ENCODE measurements at places on chromosomes 5 and 9. TPM values are rescaled to one million over a fixed set of nuclear protein-coding genes. Genes with fewer than 3 reads are reported as not detected.

DNA sequence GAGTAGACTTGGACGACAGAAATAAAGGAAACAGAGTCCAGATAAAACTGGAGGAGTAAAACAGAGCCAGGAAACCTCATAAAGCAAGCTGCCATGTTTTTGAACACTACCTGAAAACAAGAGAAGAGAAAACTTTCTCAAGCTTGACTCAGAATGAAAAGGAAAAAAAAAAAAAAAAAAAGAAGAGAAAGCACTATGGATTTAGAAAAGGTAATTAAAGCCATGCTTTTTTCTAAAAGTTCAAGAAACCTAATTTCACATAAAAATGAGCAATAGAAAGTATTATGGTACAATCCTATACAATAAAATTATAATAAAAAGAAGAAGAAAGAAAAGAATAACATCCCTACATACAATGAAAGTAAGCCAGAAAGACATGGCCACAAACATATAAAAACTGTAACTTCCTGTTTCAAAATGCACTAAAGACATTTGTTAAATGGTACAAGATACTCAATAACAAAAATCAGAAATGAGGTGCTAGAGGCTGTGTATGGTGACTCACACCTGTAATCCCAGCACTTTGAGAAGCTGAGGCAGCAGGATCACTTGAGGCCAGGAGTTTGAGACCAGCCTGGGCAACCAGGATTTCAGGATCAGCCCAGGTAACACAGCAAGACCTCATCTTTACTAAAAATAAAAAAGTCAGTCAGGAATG is 129.5 kb downstream of the SIL1 start:
- DNase-seq, result no peak

GRCh38 chr5:10654566-10654965 is 90.7 kb downstream of the ANKRD33B start:
- DNase-seq, result no peak

DNA sequence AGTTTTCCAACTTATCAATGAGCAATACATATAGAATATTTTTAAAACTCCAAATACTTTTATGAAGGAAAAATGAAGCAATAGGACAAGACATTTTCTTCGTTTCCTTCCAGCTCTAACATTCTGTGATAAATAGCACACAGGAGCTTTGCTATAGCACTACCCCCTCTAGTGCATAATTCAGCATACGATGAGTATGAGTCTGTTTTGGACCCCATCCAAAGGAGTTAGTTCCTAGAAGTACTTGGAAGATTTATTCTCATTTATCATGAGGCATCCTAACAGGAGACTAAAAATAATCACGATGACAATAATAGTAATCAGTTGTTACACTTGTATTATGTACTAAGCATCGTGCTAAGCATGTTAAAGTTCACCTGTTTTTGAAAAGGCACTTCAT is 1061.3 kb upstream of the DMAC1 start:
- no peak for DNase-seq

GRCh38 chr5:103465891-103466290 is 96.7 kb downstream of the NUDT12 start:
- DNase-seq, result no peak

DNA sequence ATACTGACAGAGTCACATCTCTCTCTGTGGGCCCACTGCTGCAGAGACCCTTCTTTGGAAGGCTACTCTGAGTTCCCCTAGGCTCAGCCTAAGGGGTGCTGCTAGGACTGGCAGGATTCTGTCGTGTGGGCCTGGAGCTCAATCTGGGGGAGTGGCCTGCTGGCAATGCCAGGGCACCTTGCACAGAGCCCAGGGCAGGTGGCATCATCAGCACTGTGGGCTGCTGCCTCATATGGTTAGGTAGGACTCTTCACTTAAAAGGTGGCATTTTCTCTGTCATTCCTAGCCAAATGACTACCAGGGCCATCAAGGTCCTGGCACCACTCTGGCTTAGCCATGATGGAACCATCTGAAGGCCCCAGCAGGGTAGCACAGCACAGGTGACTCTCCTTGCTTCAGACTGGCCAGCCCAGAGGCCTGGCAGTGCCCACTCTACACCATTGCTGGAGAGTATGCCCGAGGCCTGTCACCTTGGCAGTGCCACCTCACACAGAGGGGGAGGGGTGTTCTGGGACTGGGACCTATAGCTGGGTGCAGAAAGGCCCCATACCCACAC is 21.9 kb downstream of the PITX1 start:
- DNase-seq, result peak; percentile 43

GRCh38 chr9:92632641-92633040 is 37.3 kb downstream of the IPPK start:
- DNase-seq, result peak; percentile 47

GRCh38 chr9:136961279-136962065 is 9.4 kb downstream of the LCN12 start:
- DNase-seq, result no peak

DNA sequence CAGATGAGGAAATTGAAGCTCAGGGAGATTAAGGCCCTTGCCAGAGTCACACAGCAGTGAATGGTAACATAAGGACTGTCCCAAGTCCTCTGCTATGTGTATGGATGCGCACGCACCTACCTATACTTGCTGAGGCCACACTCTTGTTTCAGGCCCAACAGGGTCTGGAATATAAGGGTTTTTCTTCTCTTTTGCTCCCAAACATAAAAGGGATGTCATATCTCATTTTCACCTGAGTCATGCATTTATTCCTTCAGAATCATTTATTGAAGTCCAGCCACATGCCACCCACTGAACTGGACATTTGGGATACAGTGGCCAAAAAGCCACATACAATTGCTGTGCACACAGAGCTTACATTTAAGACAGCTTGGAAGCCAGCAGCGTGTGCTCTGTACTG is 92.0 kb downstream of the SH3TC2 start:
- DNase-seq, result no peak

GRCh38 chr5:79742549-79743136 is 53.0 kb downstream of the CMYA5 start:
- no peak for DNase-seq

GRCh38 chr9:129177791-129178567 is at the start of gene IER5L:
Gene IER5L, minus strand, starts transcription at chr9:129178261. Its CDS starts 209 bp downstream, at chr9:129178052.
- DNase-seq, result peak; percentile 99

DNA sequence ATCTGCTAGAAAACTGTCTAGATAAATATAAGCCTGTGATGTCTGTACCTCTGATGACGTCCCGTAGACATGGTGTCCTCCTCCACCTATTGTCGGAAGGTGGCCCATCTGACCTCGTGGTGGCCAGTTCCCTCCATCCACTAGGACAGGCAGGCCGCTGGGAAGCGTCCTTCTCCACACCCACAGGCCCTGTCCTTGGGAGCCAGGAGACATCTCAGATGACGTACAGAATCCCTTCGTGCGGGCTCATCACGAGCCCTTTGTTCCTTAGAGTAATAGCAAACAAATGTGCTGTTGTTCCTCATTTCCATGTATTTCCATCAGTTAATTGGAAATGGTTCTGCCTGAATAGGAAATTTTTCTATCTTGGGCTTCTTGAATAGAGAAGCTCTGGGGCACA is 38.3 kb upstream of the TENT4A start:
- no peak for DNase-seq

DNA sequence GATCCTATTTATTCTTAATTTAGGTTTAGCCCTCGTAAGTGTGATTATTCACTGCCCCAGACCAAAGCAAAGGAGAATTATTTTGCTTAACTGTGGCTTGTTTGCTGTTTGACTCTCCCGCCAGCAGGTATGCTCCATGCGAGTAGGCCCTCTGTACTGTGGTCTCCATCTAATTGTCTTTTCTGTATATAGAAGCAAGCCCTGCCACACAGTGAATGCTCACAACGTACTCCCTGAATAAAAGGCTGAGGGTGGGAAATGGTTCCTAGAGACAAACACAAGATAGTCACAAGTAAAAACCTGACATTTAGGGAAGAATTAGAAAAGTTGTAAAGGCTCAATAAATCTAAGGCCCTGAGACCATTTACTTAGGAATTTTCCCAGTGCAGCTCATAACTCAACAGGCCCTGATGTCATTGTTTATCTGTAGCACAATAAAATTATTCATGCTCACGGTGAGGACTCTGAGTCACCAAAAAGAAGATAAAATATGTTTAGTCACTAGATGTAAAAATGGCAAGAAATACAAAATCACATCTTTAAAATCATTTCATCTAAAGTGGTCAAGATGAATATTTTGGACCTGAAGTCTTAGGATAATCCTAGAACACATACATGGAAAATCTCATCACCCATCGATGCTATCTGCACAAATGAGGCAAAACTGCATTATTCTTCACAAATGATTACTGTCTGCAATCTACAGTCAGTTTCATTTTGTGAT is 473.2 kb downstream of the ENC1 start:
- DNase-seq, result no peak

- no peak for DNase-seq
Observed at GRCh38 chr9:134034215-134035040, 9.1 kb downstream of the BRD3OS start.

GRCh38 chr5:177306674-177307543 is 3.3 kb downstream of the PRELID1 start:
- peak; percentile 62 for DNase-seq

DNA sequence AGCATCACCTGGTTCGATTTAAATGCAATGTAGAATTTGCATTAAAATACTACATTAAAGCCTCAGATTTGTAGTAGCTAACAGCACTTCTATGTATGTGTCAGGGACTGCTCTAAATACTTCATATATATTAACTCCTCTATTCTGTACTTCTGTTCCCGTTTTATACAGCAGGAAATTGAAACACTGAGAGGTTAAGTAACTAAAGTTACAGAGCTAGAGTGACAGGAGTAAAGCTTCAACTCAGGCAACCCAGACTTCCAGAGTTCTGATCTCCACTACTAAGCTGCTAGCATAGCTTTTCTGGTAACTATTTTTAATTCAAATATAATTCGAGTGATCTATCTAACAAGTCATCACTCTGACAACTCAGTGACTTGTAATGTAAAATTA is 619 bp upstream of the APC start:
- DNase-seq, result no peak

- no peak for DNase-seq
Observed at GRCh38 chr9:84387821-84388220, 47.3 kb upstream of the SLC28A3 start.

- DNase-seq, result no peak
Observed at GRCh38 chr9:21561502-21561901, 79.4 kb upstream of the IFNE start.

GRCh38 chr5:60978968-60979367 is 34.0 kb downstream of the NDUFAF2 start:
- DNase-seq, result no peak

Gene NR2F1
- total RNA-seq, result 35.3 TPM

Gene GALNT12
- 2.7 TPM for total RNA-seq

Gene C5orf52
- not detected for total RNA-seq

Gene MCTP1
- total RNA-seq, result 5.1 TPM

Gene MED10
- 17.4 TPM for total RNA-seq

Gene TMOD1
- total RNA-seq, result 122 TPM

Gene PIP5K1B
- total RNA-seq, result 44.8 TPM

Gene IL31RA
- total RNA-seq, result not detected

Gene GPR150
- not detected for total RNA-seq

Gene CDX1
- total RNA-seq, result not detected

Gene GZMA
- 0.55 TPM for total RNA-seq
